ENCODE measurements at places on chromosomes 16 and 17. TPM values are rescaled to one million over a fixed set of nuclear protein-coding genes. Genes with fewer than 3 reads are reported as not detected.

Gene QPRT
- 4.4 TPM for total RNA-seq

- no peak overlapping the region for H3K4me3 ChIP-seq
- DNase-seq: peak; percentile 25
- no peaks in the 10 kb centered on the region for H3K27me3 ChIP-seq
- no peak overlapping the region for H3K27ac ChIP-seq
- H3K36me3 ChIP-seq: no peaks in the 10 kb centered on the region
- H3K4me1 ChIP-seq: no peaks in the 10 kb centered on the region
These were observed 139.1 kb upstream of the FOXF1 start for GRCh38 chr16:86371083-86371803.

Gene DOC2B
- total RNA-seq: 16.3 TPM

DNA sequence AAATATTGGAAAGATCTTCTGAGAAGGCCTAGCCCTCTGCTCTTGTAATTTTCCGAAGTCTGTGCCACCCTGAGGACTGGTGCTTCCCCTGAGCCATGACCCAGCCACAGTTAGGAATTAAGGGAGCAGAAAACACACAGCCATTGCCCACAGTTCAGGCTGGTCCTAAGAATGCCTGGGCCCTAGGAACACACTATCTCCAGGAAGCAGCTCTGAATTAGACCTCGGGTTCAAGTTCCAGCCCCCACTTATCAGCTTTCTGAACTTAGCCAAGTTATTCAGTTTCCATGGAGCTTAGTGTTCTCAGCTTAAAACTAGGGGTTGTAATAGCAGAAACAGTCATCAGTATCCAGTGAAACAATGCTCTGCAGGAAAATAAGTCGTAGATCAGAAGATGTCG is 56.0 kb downstream of the CDH13 start:
- H3K27me3 ChIP-seq: no peaks in the 10 kb centered on the region
- H3K36me3 ChIP-seq: no peaks in the 10 kb centered on the region
- H3K27ac ChIP-seq: no peak overlapping the region
- no peak for DNase-seq
- H3K4me3 ChIP-seq: no peak overlapping the region

Gene MYO19
- total RNA-seq: 37.1 TPM

Gene ABAT
- total RNA-seq: 10.3 TPM

- no peaks in the 10 kb centered on the region for H3K4me1 ChIP-seq
- no peak overlapping the region for H3K4me3 ChIP-seq
- H3K36me3 ChIP-seq: no peaks in the 10 kb centered on the region
- H3K27me3 ChIP-seq: no peaks in the 10 kb centered on the region
These were observed 15.5 kb upstream of the SPNS2 start for GRCh38 chr17:4483012-4483840.

- no peak overlapping the region for H3K4me3 ChIP-seq
- H3K4me1 ChIP-seq: no peaks in the 10 kb centered on the region
- H3K27me3 ChIP-seq: no peaks in the 10 kb centered on the region
- no peak for DNase-seq
- H3K36me3 ChIP-seq: no peaks in the 10 kb centered on the region
- no peak overlapping the region for H3K27ac ChIP-seq
These were observed 288.6 kb downstream of the SNX29 start for GRCh38 chr16:12265108-12265507.

Gene HBZ
- total RNA-seq: not detected

DNA sequence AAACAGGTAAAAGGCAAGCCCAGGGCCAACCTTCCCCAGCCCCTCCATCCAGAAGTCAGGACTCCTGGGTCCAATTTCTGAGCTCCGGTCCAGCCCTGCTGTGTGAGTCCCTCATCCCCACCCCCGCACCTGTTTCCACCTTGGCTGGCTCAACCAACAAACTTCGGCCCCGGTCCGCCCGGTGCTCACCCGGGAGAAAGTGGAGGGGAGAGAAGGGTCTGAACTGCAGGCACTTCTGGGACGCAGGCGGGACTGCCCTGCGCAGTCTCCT is 541 bp downstream of the RHBDF2 start:
- no peak overlapping the region for H3K4me3 ChIP-seq
- H3K4me1 ChIP-seq: no peaks in the 10 kb centered on the region
- H3K27ac ChIP-seq: no peak overlapping the region
- DNase-seq: no peak
- H3K27me3 ChIP-seq: no peaks in the 10 kb centered on the region

GRCh38 chr17:50638966-50639713 is 4.5 kb downstream of the ABCC3 start:
- DNase-seq: peak; percentile 98
- H3K4me3 ChIP-seq: no peak overlapping the region

DNA sequence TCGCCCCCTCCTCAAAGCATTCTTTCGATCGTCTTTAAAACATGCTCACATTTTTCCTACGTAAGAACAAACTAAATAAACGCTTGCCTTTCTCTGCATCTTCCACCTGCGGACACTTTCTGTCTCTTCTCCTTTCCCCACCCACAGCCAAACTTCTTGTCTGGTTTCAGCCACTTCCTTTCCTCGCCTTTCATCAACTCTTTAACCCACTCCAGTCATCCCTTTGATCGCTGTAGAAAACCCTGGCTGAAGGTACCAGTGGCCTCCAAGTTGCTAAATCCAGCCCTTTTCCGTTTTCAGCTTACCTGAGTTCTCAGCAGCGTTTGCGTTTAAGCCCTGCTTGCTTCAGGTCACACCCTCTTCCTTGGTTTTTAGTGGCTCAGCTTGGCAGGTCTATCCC is 483 bp downstream of the RPA1 start:
- DNase-seq: no peak
- H3K4me1 ChIP-seq: no peaks in the 10 kb centered on the region
- no peaks in the 10 kb centered on the region for H3K27me3 ChIP-seq
- peak overlapping the region; percentile 58 for H3K4me3 ChIP-seq
- peak overlapping the region; percentile 27 for H3K27ac ChIP-seq

DNA sequence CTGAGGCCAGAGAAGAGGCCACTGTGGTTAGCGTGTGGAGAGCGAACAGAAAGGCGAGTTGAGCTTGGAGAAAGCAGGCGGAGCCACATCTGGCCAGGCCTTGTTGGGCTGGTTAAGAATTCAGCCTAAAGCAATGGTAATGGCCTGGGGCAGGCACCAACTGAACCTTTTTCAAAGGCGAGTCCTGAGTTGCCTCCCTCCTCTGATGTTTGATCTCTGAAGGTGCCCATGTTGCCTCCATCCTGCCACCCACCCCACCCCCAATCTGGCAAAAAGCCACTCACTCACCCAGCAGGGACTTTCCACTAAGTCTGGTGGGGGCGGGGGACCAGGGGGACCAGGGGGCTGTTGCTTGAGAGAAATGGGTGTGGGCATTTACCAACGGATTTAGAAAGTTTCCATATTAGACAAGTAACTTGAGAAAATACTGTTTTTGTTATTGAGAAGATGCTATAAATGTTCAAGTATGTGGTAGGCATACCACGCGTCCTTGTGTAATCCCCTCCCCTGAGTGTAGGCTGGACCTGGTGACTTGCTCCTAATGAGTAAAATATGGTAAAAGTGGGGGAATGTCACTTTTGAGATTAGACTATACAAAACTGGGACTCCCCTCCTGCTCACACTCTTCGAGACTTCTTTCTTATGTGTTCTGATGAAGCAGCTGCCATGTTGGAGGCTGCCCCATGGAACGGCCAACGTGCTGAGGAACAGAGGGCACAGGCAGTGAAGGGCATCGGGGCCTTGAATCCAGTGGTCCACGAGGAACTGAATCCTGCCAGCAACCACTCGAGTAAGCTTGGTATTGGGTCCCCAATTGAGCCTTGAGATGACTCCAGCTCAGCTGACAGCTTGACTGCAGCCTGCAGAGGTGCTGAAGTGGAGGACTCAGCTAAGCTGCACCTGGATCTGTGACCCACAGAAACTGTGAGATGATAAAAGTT is 29.9 kb upstream of the TNS4 start:
- no peaks in the 10 kb centered on the region for H3K27me3 ChIP-seq
- H3K27ac ChIP-seq: no peak overlapping the region

Gene KRTAP3-1
- not detected for total RNA-seq

- H3K27me3 ChIP-seq: no peaks in the 10 kb centered on the region
- H3K27ac ChIP-seq: no peak overlapping the region
- H3K36me3 ChIP-seq: peaks cover 3% of the 10 kb centered on the region
These were observed 10.2 kb downstream of the MYO19 start for GRCh38 chr17:36524428-36524876.

GRCh38 chr16:3444032-3444388 is 530 bp downstream of the NAA60 start:
- H3K4me1 ChIP-seq: no peaks in the 10 kb centered on the region
- peak overlapping the region; percentile 3 for H3K4me3 ChIP-seq
- no peaks in the 10 kb centered on the region for H3K27me3 ChIP-seq
- no peak for DNase-seq
- H3K36me3 ChIP-seq: no peaks in the 10 kb centered on the region

GRCh38 chr17:32772453-32773025 is 104.4 kb downstream of the MYO1D start:
- H3K36me3 ChIP-seq: peaks cover 2% of the 10 kb centered on the region
- H3K27ac ChIP-seq: no peak overlapping the region
- DNase-seq: no peak
- no peak overlapping the region for H3K4me3 ChIP-seq

DNA sequence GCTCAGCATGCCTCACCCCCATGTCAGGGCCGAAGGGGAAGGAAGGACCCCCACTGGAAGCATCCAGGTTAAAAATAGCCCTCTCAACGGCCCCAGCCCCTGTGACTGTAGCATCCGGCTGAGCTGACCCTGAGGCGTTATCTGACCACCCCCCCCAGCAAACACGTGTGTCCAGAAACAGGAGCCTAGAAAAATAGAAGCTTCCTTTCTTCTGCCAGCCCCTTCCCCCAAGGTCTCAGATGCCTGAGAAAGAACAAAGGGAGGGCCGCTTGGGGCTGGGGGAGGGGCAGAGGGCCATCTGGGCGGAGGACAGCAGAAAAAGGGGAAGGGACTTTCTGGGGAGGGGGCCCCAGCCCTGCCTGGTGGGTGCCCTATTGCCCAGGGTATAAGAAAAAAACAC is 55.8 kb downstream of the ACTG1 start:
- no peaks in the 10 kb centered on the region for H3K27me3 ChIP-seq
- no peak overlapping the region for H3K27ac ChIP-seq
- H3K4me3 ChIP-seq: no peak overlapping the region
- no peak for DNase-seq
- H3K4me1 ChIP-seq: no peaks in the 10 kb centered on the region
- no peaks in the 10 kb centered on the region for H3K36me3 ChIP-seq

DNA sequence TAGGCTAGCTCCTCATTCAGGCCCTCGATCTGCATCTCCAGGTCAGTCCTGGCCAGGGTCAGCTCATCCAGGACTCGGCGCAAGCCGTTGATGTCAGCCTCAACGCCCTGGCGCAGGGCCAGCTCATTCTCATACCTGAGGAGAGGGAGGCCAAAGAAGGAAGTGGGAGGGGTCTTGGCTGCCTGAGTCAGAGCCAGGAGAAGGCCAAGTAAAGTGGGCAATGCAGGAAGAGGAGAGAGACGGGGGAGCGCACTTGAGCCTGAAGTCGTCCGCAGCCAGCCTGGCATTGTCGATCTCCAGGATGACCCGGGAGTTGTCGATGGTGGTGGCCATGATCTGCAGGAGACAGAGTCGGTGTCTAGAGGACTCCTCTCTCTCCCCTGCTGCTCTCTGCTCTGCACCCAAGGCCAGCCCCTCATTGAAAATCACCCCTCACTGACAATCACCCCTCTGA is 1.8 kb downstream of the KRT15 start:
- no peaks in the 10 kb centered on the region for H3K36me3 ChIP-seq
- DNase-seq: no peak
- no peak overlapping the region for H3K4me3 ChIP-seq
- H3K27me3 ChIP-seq: no peaks in the 10 kb centered on the region
- H3K27ac ChIP-seq: no peak overlapping the region

Gene KRT16
- total RNA-seq: 0.30 TPM

Gene PDE6G
- not detected for total RNA-seq

DNA sequence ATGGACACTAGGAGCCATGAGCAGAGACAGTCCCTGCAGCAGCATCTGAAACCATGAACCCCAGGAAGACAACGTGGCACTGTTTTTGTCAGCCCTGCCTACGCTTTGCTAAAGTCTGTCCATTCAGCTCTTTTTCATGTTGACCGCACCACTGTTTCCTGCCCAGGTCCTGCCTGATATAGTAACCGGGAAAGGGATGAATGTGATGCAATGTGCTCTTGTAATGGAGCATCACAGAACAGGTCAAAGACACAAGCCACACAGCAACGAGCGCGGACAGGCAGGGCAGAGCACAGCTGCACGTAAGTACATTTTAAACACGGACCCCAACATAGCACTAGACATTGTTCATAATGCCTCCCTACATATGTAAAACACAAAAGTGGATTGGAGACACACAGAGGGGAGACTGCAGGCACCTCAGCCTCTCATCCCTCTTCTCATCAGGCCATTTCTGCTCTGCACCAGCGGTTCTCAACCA is 16.9 kb upstream of the TNFRSF13B start:
- no peak overlapping the region for H3K4me3 ChIP-seq
- H3K4me1 ChIP-seq: no peaks in the 10 kb centered on the region
- H3K36me3 ChIP-seq: no peaks in the 10 kb centered on the region
- H3K27ac ChIP-seq: no peak overlapping the region

GRCh38 chr17:75109046-75109406 is 743 bp upstream of the ARMC7 start:
- H3K36me3 ChIP-seq: no peaks in the 10 kb centered on the region
- no peak for DNase-seq

Gene AATK
- 14.2 TPM for total RNA-seq

DNA sequence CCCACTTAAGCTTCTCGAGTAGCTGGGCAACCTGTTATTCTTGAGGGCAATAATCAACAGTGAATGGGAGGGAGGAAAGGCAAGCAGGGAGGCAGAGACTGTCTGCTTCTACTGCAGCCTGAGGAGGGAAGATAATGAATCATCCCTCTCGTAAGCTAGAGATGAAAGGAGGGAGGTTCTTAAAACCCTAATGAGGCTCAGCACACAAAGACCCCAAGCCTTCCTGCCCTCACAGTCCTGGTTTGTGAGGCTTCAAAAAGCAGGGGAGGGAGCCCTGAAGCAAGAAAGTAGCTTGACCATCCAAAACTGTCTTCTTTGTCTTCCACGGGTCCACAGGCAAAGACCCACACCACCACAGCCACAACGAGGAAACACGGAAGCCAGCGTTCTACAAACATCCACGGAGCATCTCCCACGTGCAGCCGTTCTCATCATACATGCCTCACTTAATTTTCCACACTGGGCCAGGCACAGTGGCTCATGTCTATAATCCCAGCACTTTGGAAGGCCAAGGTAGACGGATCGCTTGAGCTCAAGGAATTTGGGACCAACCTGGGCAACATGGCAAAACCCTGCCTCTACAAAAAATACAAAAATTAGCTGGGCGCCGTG is 1.8 kb downstream of the PIK3R5 start:
- no peak overlapping the region for H3K4me3 ChIP-seq
- H3K27ac ChIP-seq: no peak overlapping the region
- no peak for DNase-seq
- no peaks in the 10 kb centered on the region for H3K36me3 ChIP-seq

GRCh38 chr16:68206245-68206644 is 29.7 kb downstream of the ESRP2 start:
- no peaks in the 10 kb centered on the region for H3K27me3 ChIP-seq
- no peak overlapping the region for H3K4me3 ChIP-seq
- H3K4me1 ChIP-seq: no peaks in the 10 kb centered on the region
- no peaks in the 10 kb centered on the region for H3K36me3 ChIP-seq
- no peak overlapping the region for H3K27ac ChIP-seq

Gene NTN3
- not detected for total RNA-seq
